ENCODE measurements at places on chromosomes 6 and 20. TPM values are rescaled to one million over a fixed set of nuclear protein-coding genes. Genes with fewer than 3 reads are reported as not detected.
A peak's percentile ranks its signal among the peaks of the same experiment; 100 is the strongest.

PAQR8 gene
- 1.7 TPM for total RNA-seq

GRCh38 chr6:146795479-146796133 lies 196.8 kb downstream of the ADGB start:
- no peaks in the 10 kb centered on the region for H3K27me3 ChIP-seq
- no peak overlapping the region for H3K4me3 ChIP-seq
- DNase-seq, result no peak
- H3K4me1 ChIP-seq, result no peaks in the 10 kb centered on the region
- H3K27ac ChIP-seq, result no peak overlapping the region
- no peaks in the 10 kb centered on the region for H3K36me3 ChIP-seq

DNA sequence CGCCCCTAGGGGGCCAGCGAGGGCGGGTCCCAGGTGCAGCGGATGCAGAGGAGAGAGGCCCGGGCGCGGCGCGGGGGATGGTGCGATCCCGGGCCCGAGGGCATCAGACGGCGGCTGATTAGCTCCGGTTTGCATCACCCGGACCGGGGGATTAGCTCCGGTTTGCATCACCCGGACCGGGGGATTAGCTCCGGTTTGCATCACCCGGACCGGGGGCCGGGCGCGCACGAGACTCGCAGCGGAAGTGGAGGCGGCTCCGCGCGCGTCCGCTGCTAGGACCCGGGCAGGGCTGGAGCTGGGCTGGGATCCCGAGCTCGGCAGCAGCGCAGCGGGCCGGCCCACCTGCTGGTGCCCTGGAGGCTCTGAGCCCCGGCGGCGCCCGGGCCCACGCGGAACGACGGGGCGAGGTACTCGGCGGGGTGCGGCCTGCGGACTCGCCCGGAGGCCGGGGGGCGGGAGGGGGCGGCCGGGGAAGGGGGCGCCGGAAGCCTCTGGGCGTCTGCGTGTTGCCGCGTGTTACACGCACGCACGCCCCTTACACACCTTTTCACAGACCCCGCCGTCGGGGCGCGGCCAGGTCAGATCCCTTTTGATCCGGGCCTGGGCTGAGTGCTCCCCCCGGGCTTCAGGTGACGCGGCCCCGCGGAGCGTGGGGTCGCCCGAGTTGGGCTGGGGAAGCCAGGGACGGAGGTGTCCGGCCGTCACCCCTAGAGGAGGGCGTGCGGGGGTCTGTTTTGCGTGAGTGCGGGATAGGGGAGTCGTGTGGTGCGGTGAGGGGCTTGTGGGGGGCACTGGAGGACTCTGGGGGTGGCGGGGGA lies 412 bp downstream of the TRIB3 start:
- peak; percentile 57 for DNase-seq
- H3K27ac ChIP-seq, result peak overlapping the region; percentile 93

GRCh38 chr6:133918208-133918930 lies 29.5 kb downstream of the TCF21 start:
- H3K27ac ChIP-seq, result no peak overlapping the region
- H3K4me3 ChIP-seq, result no peak overlapping the region
- no peaks in the 10 kb centered on the region for H3K27me3 ChIP-seq
- H3K4me1 ChIP-seq, result peaks cover 6% of the 10 kb centered on the region
